T-helper 17 cell (primary cell): ENCODE measurements at places on chromosomes 5 and 9.

GRCh38 chr9:92299116-92299515 is 5.6 kb upstream of the IARS1 start:
- DNase-seq = no peak

DNA sequence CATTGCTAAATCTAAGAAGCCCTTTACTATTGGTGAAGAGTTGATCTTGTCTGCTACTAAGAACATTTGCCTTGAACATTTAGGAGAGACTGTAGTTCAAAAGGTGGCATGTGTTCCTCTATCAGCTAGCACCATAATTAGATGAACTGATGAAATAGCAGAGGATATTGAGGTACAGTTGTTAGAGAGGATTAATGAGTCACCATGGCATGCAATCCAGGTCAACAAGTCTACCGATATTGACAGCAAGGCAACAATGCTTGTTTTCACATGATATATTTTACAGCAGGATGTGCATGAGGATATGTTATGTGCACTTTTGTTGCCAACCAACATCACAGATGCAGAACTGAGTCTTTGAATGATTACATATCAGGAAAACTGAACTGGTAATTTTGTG is 134.3 kb upstream of the CDH9 start:
- DNase-seq = no peak

GRCh38 chr9:134635351-134636148 is 6.1 kb upstream of the COL5A1 start:
- DNase-seq = no peak

DNA sequence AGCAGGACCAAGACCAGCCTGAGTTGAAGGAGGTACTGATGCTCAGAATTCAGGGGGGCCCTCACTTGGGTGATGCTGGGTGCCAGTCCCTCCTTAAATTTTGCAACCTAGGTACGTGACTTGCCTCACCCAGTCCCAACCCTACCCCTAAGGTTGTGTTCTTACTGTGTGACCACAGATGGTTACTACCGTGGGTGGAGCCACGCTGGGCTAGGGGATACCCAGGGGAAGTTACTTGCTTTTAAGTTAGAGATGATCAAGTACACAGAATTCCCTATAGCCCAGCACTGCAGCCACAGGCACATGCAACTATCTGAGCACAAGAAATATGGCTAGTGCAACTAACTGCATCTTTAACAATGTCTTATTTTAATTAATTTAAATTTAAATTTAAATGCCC is 32.9 kb downstream of the NXNL2 start:
- DNase-seq = no peak
